ENCODE measurements at places on chromosomes 5 and 9.

DNA sequence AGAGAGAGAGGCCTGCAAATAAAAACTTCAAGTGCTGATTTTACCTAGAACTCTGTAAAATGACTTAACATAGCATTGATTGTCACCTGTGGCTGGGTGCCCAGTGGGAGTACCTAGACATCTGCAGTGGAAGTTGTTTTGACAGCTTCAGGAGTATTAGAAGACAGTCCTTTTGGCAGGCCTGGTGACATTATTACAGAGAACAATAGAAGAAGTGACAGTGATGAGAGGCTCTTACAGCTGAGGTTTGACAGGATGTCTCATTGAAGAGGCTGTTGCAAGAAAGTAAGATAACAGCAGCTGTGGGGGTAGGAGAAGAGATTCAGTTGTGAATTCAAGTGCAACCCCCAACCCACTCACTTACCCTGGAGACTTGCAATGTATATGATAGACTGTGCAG is 27.9 kb upstream of the MUSK start:
- no peaks in the 10 kb centered on the region for H3K27me3 ChIP-seq
- no peaks in the 10 kb centered on the region for H3K36me3 ChIP-seq
- no peak overlapping the region for H3K27ac ChIP-seq
- no peak for DNase-seq
- H3K4me3 ChIP-seq, result no peak overlapping the region

DNA sequence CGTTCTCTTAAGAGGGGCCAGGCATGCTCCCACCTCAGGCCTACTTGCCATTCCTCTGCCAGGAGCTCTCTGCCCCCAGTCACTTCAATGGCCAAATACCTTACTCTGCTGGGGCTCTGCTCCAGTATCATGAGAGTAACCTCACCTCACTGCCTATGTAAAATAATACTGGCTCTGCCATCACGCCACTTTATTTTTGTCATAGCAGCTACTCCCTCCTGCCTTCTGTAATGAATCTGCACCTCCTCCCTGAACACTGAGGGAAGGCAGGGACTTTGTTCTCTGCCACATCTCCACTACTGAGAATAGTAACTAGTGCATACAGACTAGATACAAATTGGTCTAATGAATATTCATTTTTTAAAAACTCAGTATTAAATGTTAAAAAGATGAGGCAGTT is 33.8 kb downstream of the MACROH2A1 start:
- H3K27me3 ChIP-seq, result no peaks in the 10 kb centered on the region
- no peak overlapping the region for H3K4me3 ChIP-seq
- H3K27ac ChIP-seq, result no peak overlapping the region
- H3K4me1 ChIP-seq, result peaks cover 10% of the 10 kb centered on the region
- no peak for DNase-seq
- H3K36me3 ChIP-seq, result no peaks in the 10 kb centered on the region

DNA sequence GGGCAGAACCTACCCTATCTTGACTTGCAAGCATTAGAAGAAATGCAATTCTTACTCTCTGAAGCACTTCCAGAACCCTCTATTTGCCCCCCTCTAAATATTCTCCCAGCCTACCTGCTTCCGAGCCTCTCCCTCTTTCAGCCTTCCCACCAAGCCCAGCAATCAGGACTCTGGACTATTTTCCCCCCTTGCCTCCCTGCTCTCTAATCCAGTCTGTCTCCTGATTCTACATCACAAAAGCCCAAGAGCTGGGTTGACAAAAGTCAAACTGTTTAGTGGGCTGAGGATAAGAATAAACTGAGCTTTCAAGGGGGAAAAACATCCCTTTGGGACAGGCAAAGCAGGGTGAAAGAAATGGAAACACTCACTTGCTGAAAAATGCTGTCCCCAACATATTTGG is 123.2 kb upstream of the KIF2A start:
- H3K36me3 ChIP-seq, result no peaks in the 10 kb centered on the region
- H3K27ac ChIP-seq, result no peak overlapping the region
- no peaks in the 10 kb centered on the region for H3K27me3 ChIP-seq
- DNase-seq, result no peak

GRCh38 chr5:76943006-76943405 is 9.8 kb upstream of the CRHBP start:
- H3K27me3 ChIP-seq, result no peaks in the 10 kb centered on the region
- H3K4me3 ChIP-seq, result no peak overlapping the region
- H3K36me3 ChIP-seq, result no peaks in the 10 kb centered on the region
- no peaks in the 10 kb centered on the region for H3K4me1 ChIP-seq

DNA sequence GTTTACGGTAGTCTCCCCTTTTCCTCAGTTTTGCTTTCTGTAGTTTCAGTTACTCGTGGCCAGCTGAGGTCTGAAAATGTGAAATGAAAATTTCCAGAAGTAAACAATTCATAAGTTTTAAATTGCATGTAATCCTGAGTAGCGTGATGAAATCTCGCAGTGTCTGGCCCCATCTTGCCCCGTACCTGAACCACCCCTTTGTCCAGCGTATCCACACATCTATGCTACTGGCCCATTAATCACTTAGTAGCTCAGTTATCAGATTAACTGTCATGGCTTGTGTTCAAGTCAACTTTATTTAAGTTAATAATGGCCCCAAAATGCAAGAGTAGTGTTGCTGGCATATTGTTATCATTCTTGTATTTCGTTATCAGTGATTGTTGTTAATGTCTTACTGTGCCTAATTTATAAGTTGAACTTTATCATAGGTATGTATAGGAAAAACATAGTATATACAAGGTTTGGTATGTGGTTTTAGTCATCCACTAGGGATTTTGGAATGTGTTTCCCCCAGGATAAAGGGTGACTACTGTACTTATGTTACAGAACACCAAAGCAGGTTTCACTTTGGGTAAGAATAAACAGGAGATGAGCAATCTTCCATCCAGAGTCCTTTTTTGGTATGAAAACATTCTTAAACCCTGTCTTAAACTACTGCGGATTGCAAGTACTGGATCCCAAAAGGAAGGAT is 118.4 kb upstream of the KCNN2 start:
- H3K27ac ChIP-seq, result no peak overlapping the region
- H3K4me3 ChIP-seq, result no peak overlapping the region
- DNase-seq, result no peak

GRCh38 chr5:33316773-33317172 is 124.0 kb upstream of the TARS1 start:
- H3K27ac ChIP-seq, result no peak overlapping the region
- H3K4me1 ChIP-seq, result peaks cover 6% of the 10 kb centered on the region
- H3K27me3 ChIP-seq, result no peaks in the 10 kb centered on the region
- DNase-seq, result no peak

GRCh38 chr5:1419476-1420210 is 25.6 kb downstream of the SLC6A3 start:
- DNase-seq, result peak; percentile 20
- no peak overlapping the region for H3K4me3 ChIP-seq
- no peaks in the 10 kb centered on the region for H3K36me3 ChIP-seq
- H3K4me1 ChIP-seq, result no peaks in the 10 kb centered on the region
- no peak overlapping the region for H3K27ac ChIP-seq

DNA sequence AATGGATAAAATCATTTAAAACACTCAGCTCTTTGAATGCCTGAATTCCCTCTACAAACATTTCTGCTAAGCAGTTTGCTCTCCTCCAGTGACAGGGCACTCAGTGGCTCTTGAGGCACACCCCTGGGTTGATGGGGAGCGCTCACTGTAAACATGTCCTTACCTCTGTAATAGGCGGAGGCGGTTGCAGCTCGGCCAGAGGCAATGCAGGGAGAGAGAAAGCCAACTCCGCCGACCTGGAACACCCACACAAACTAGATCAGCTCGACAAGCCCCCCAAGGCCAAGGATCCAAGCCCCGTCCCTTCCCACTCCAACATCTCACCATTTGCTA is 329 bp downstream of the CDC23 start:
- H3K27me3 ChIP-seq, result no peaks in the 10 kb centered on the region
- DNase-seq, result no peak
- peak overlapping the region; percentile 45 for H3K27ac ChIP-seq
- H3K36me3 ChIP-seq, result peaks cover 8% of the 10 kb centered on the region

GRCh38 chr5:168219515-168220410 is 71.7 kb upstream of the WWC1 start:
- no peak overlapping the region for H3K27ac ChIP-seq
- H3K4me3 ChIP-seq, result peak overlapping the region; percentile 11
- H3K36me3 ChIP-seq, result no peaks in the 10 kb centered on the region
- no peaks in the 10 kb centered on the region for H3K27me3 ChIP-seq
- no peaks in the 10 kb centered on the region for H3K4me1 ChIP-seq
- no peak for DNase-seq

DNA sequence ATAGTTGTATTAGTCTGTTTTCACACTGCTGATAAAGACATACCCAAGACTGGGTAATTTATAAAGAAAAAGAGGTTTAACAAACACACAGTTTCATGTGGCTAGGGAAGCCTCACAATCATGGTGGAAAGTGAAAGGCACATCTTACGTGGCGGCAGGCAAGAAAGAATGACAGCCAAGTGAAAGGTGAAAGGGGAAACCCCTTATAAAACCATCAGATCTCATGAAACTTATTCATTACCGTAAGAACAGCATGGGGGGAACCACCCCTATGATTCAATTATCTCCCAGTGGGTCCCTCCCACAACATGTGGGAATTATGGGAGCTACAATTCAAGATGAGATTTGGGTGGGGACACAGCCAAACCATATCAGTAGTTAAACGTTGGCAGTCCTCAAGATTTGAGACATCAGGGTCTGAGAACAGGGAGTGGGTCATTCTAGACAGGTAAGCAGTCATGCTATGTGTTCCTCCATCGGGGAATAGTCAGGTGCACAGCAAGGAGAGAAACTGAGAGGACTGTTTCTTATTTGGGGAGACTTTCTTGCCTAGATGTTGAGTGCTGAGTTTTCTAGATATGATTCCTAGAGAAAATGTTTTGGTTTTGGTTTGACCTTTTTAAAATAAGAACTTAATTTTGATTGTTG is 45.8 kb upstream of the ENTREP1 start:
- H3K4me1 ChIP-seq, result no peaks in the 10 kb centered on the region
- H3K27me3 ChIP-seq, result no peaks in the 10 kb centered on the region
- DNase-seq, result no peak
- no peak overlapping the region for H3K27ac ChIP-seq

DNA sequence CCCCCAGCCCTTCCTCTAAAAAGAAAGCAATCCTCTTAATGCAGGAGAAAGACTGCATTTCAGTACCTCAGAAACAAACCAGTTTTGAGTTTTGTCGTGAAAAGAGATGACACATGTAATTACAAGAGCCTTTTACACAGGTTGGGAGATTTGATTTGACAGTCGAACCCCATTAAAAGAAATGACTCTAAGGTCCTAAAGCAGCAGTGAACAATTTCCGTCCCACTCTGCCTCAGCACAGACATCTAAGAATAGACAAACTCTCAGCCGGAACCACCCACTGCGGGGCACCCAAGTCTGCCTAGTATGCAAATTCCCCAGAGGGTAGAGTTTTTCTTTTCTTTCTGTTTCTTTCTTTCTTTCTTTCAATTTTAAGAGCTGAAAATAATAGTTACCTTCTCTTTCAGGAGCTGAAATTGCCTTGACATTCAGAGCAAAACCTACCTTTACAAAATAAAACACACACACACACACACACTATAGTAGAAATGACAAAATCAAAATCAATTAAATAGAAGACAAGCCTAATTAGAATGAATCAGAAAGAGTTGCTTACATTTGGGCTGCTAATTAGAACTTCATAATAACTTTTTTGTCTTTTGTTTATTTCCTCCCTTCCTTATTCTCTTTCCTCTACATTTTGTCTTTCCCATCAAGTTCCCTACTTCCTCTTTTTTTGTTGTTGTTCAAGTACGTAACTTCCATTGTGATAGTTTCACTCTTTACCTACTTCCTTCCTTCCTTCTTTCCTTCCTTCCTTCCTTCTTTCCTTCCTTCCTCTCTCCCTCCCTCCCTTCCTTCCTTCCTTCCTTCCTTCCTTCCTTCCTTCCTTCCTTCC is 65.1 kb downstream of the BASP1 start:
- H3K4me3 ChIP-seq, result no peak overlapping the region
- peak overlapping the region; percentile 16 for H3K27ac ChIP-seq
- no peaks in the 10 kb centered on the region for H3K4me1 ChIP-seq
- no peaks in the 10 kb centered on the region for H3K27me3 ChIP-seq
- no peak for DNase-seq

- DNase-seq, result no peak
- H3K27ac ChIP-seq, result no peak overlapping the region
- H3K27me3 ChIP-seq, result no peaks in the 10 kb centered on the region
- no peaks in the 10 kb centered on the region for H3K36me3 ChIP-seq
- no peaks in the 10 kb centered on the region for H3K4me1 ChIP-seq
These were observed 25.7 kb downstream of the UTP15 start for GRCh38 chr5:73591102-73591695.

DNA sequence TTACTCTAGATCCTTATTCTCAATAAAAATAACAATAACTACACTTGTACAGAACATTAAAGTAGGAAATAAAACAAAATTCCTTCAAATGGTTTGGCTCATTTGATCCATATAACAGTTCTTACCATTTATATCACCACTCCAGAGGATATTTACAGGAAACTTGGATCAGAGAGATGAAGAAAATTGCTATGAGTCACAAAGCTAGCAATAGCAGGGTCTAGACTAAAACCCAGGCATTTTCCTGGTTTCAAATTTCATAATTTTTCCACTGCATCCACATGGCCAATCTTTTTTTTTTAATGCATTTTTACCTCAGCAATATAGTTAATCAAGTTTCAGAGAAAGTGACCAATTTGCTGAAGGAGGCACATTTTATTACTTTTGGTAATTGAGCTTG is 299.2 kb downstream of the ELAVL2 start:
- H3K4me1 ChIP-seq, result no peaks in the 10 kb centered on the region
- no peaks in the 10 kb centered on the region for H3K27me3 ChIP-seq
- DNase-seq, result no peak
- no peaks in the 10 kb centered on the region for H3K36me3 ChIP-seq

GRCh38 chr5:98217138-98217537 is 556.3 kb upstream of the RGMB start:
- no peaks in the 10 kb centered on the region for H3K4me1 ChIP-seq
- DNase-seq, result no peak
- no peak overlapping the region for H3K4me3 ChIP-seq
- no peaks in the 10 kb centered on the region for H3K36me3 ChIP-seq
- no peaks in the 10 kb centered on the region for H3K27me3 ChIP-seq

DNA sequence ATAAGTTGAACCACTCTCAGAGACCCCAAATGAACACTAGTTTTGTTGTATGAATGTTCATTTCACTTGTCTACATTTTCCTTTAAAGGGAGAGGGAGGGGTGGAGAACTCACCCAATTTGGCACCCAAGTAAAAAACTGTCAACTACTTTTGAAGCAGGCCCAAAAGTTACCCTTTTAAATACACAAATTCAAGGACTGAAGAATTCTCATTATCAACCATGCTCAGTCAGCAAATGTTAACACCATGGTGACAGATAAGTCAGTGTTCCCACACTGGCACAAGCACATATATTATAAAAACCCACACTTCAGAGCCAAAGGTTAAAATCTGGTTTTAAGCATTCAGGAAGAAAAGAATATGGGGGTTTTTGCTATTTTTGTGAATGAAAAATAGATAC is 31.6 kb downstream of the CSNK1A1 start:
- no peak overlapping the region for H3K4me3 ChIP-seq
- H3K36me3 ChIP-seq, result no peaks in the 10 kb centered on the region
- H3K27me3 ChIP-seq, result no peaks in the 10 kb centered on the region
- H3K27ac ChIP-seq, result no peak overlapping the region
- no peak for DNase-seq

- H3K4me3 ChIP-seq, result no peak overlapping the region
- H3K36me3 ChIP-seq, result no peaks in the 10 kb centered on the region
- no peaks in the 10 kb centered on the region for H3K27me3 ChIP-seq
- no peaks in the 10 kb centered on the region for H3K4me1 ChIP-seq
These were observed 42.1 kb upstream of the MAST4 start for GRCh38 chr5:66553916-66554575.

GRCh38 chr5:111968459-111968858 is 211.5 kb upstream of the NREP start:
- no peak overlapping the region for H3K27ac ChIP-seq
- no peaks in the 10 kb centered on the region for H3K4me1 ChIP-seq
- H3K36me3 ChIP-seq, result no peaks in the 10 kb centered on the region
- H3K4me3 ChIP-seq, result no peak overlapping the region
- no peak for DNase-seq
- no peaks in the 10 kb centered on the region for H3K27me3 ChIP-seq

Data from left lung (tissue), 14 donors.